ENCODE measurements at places on chromosomes 11 and 22. TPM values are rescaled to one million over a fixed set of nuclear protein-coding genes. Genes with fewer than 3 reads are reported as not detected.

Gene LRRN4CL
- total RNA-seq, result 0.02 TPM

DNA sequence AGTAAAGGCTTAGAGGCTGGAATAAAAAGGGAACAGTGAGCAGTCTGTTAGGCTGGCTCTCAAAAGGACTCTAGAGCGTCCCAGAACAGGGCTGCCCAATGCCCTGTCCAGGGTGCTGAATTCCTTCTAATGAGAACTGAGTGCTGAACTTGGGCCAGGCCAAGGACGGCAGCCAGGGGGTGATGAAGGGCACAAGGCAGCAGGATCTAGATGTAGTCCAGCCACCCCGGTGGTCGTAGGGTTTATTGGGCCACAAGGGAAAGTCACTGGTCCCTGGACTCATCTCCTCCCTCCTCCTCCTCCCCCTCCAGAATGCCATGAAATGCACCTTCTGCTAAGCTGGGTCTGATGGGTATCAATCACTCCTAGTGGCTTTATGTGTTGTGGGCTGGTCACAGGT lies 19.2 kb downstream of the NPTXR start:
- peak; percentile 49 for DNase-seq

Gene CATSPER1
- total RNA-seq, result not detected

DNA sequence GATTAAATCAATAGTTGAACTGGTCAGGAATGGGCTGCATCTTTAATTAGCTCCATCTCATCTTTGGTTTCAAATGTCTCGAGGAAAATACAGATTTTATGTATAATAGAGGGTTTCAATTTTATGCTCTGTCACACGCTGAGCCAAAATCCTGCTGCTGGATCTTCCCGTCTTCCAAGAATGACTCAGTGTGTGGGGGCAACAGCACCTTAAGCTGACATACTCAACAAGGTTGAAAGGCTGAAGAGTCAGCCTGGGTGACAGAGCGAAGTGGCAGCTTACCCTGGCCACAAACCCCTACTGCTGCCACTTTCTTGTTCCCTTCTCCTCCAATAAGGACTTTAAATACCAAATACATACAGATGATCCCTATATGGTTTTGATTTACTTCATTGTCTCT lies 9.0 kb upstream of the PCF11 start:
- no peak for DNase-seq

- DNase-seq, result no peak
These were observed 721.2 kb downstream of the ETS1 start for GRCh38 chr11:127866109-127866508.

Gene SLC6A5
- total RNA-seq, result not detected

- DNase-seq, result no peak
These were observed 41.1 kb upstream of the NARS2 start for GRCh38 chr11:78615724-78616123.

All from NCI-H460 (cell line).